ENCODE measurements at places on chromosomes 6 and 20.
A peak's percentile ranks its signal among the peaks of the same experiment; 100 is the strongest.

- DNase-seq: peak; percentile 40
Observed at GRCh38 chr6:123551939-123552707, 84.6 kb downstream of the TRDN start.

DNA sequence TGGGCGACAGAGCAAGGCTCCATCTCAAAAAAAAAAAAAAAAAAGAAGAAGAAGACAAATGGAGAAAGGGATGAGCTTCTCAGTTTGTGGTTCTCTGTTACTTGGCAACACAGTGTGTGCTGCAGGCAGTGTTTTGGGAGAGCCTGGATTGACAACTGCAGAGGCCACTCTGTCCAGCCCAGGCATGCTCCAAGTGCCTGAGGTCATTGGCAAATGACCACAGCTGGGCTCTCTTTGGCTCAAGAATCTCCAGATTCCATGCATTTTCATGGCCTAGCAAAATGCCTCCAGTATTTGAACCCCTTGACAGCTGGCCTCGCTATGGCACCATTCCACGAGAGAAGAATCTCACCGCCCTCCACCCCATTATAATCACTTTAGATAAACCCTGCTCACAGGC is 126.2 kb downstream of the ANKRD60 start:
- DNase-seq: peak; percentile 75

DNA sequence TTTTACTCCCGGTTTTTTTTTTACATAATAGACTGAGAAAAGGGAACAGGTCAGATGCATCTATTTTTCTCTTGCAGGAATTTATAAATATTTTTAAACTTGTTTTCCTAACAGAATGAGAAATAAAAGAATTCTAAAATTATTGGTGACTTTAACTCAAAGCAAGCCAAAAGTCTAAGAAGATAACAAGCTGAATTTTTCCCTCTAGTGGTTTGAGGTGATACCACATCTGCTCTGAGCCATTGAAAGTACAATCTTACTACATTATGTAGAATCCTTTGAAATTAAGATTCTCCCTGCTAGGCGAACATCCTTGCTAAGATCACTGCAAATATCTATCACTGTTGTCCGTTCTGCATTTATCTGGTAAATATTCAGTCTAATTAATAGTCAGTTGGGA is 10.7 kb upstream of the STMND1 start:
- no peak for DNase-seq

DNA sequence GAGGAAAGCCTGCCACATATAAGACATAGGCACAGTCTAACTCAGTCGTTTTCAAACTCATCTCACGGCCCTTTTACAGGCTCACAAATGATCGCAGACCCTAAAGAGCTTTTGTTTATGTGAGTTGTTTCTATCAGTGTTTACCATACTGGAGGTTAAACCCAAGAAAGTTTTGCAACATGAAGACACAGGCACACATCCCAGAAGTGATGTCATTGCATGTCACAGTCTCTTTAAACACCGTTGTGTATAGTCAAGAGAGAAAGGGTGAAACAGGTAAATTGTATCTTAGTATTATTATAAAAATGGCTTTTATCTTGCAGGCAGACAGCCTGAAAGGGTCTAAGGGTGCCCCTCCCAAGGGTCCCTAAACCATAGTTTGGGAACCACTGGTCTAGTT is 96.7 kb downstream of the BACH2 start:
- DNase-seq: no peak

DNA sequence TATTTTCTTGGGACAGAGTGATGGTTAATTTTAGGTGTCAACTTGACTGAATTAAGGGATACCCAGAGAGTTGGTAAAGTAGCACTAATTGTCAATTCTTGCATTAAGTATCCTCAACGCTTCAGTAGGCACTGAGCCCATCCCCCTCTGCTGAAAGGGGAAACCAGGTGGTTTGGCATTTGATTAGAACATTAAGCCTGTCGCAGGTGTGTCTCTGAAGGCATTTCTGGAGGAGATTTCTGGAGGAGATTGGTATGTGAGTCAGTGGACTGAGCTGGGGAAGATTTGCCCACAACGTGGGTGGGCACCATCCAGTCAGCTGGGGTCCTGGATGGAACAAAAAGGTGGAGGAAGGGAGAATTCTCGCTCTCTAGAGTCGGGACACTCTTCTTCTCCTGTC is 119.8 kb downstream of the RFX6 start:
- no peak for DNase-seq

- no peak for DNase-seq
Observed at GRCh38 chr6:158175111-158175510, 7.0 kb downstream of the GTF2H5 start.

DNA sequence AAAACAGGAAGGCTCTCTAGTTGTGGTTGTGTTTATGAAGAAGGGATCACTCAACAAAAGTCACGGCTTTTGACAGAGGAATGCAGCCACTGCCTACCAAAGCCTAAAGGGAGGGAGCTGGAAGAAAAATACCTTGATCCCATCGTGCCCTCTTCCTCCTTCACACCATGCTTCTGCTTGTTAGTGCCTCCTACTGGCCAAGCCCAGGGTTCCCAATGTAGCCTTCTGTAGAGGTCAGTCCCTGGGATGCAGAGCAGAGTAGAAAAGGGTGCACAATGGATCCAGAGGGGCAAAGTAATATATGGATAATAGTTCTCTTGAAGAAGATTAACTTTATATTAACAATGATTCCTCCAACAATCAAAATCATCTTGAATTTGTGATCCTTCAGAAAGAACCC is 293.5 kb upstream of the FERMT1 start:
- no peak for DNase-seq

DNA sequence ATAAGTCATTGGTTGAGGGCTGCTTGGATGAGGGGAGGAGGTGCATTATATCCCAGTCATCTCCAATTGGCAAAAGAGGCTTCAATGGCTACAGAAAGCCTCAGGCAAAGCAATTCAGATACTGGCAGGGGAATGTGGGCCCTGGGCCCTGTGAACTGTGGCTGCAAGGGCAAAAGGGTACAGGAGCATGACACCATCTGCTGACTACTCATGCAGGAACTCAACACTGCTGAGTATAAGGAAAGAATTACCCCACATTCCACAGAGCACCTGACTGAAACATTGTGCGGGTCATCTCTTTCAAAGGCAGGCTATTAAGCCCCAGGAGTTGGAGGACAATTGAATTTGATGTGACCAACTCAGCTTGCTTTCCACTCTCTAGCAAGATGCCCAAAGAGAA is 92.1 kb upstream of the SPTLC3 start:
- no peak for DNase-seq

GRCh38 chr20:51327251-51327841 is 215.2 kb downstream of the NFATC2 start:
- peak; percentile 93 for DNase-seq

DNA sequence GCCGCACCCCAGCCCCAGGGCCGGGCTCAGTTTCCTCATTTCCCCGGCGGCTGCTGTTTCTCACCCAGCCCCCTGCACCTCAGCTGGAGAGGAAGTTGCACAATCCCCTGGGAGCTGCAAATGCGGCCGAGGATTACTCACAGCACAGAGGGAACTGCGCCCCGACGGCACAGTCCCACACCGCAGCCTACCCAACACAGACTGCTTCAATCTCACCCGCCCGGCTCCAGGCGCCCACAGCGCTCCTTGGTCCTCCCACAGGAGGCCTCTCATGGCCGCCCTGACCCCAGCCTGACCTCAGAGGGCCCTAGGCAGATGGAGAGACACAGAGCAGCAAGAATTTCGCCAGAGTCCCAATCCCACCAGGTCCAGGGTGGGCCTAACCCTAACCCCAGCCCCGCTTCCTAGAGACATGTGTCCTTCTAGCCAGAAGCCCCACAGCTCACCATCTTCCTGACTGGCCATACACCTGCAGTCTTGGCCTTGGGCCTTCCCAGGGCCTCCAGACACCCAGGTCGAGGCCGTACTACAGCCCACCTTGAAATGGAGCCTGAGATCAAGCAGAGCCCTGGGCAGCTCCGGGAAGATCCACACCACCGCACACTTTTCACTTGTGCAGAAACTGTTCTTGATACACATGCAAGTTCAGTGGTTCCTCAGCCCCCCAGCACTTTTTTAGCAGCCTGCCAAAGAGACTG is 11.7 kb downstream of the TFEB start:
- peak; percentile 82 for DNase-seq

DNA sequence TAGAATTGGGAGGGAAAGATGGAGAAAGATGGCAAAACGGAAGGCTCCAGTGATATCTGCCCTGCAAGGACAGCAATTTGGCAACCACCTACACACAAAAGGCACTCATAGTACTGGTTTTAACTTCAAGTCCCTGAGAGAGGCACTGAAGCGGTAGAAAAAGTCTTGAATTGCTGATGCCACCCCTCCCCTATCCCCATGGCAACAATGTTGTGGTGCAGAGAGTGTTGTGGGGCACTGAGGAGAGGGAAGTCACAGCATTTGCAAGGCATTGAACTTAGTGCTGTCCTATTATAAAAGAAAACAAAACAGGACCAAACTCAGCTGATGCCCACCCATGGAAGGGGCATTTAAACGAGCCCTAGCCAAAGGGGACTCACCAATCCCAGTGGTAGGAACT is 343.7 kb downstream of the HAO1 start:
- no peak for DNase-seq

GRCh38 chr6:119079283-119079809 is 882 bp upstream of the FAM184A start:
- DNase-seq: peak; percentile 28

DNA sequence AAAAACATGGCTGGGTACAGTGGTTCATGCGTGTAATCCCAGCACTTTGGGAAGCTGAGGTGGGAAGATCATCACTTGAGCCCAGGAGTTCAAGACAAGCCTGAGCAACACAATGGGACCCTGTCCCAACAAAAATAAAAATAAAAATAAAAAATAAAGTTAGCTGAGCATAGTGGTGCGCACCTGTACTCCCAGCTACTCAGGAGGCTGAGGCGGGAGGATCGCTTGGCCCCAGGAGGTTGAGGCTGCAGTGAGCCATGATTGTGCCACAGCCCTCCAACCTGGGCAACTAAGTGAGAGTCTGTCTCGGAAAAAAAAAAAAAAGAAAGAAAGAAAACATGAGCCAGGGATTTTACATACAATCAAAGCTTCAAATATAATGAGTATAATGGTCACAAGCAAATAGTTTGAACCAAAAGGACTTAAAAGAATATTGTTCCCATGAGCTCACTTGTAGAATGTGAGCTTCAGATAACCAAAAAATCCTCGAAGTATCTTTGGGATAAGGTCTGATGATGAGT is 31.1 kb downstream of the RANBP9 start:
- no peak for DNase-seq

DNA sequence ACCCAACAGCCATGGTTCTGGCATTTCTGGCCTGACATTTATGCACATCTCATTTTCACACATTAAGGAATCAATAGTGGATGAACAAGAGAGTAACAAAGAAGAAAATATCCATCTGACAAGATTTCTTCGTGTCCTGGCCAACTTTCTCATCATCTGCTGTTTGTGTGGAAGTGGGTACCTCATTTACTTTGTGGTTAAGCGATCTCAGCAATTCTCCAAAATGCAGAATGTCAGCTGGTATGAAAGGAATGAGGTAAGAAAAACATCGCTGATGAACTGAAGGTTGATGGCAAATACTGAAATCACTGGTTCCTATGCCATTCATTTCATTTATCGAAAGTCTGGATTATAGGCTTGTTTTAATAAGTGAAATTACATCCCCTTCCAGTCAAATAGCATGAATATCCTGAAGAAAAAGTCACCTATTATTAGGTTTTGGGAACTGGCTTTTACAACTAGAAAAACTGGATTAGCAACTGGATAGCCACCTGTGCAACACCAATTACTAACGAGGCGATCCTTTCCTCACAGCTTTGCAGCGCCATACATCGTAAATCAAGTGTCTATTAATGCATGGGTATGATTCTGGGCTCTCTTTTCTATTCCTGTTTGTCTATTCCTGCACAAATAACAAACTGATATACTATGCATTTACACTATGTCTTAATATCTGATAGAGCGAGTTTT is 50.2 kb upstream of the NOP56 start:
- DNase-seq: no peak

DNA sequence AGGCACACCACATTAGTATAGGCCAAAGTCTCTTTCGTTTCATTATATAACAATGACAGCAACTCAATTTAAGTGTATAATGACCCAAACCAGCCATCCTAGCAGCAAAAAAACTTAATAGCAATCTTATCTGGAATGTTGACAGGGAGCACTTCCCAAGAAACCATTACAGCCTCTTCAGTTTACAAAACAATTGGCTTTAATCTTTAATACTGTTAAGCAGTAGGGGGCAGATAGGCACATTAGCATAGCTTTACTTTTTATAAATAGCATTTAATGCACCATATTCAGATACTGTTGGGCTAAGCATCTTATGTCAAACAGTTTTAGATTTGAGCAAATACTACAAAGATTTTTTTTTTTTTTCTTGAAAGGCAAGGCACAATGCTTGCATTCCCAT is 193.3 kb upstream of the MAP3K7 start:
- DNase-seq: no peak

DNA sequence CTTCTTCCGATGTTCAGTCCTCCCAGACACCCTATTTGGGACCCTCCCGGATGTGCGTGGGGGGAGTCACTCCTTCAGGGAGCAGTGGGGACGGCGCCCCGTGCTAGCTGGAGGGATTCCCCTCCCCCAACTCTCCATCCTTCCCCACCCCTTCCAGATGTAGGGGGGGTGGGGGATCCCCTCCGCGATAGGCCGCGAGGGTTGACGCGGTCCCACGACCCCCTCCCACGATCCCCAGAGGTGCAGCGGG is 548 bp downstream of the GNL1 start:
- DNase-seq: no peak

- no peak for DNase-seq
Observed at GRCh38 chr6:57313009-57313408, 4.4 kb upstream of the PRIM2 start.

GRCh38 chr6:168181316-168181715 is 102.3 kb upstream of the FRMD1 start:
- no peak for DNase-seq

GRCh38 chr6:37524025-37524969 is 24.6 kb upstream of the CCDC167 start:
- DNase-seq: peak; percentile 42

- peak; percentile 95 for DNase-seq
Observed at GRCh38 chr6:138250513-138251247, 32.4 kb upstream of the PBOV1 start.

GRCh38 chr6:65170273-65170672 is 536.8 kb downstream of the EYS start:
- DNase-seq: peak; percentile 12

- DNase-seq: no peak
Observed at GRCh38 chr6:117483645-117484016, 1.2 kb downstream of the DCBLD1 start.

DNA sequence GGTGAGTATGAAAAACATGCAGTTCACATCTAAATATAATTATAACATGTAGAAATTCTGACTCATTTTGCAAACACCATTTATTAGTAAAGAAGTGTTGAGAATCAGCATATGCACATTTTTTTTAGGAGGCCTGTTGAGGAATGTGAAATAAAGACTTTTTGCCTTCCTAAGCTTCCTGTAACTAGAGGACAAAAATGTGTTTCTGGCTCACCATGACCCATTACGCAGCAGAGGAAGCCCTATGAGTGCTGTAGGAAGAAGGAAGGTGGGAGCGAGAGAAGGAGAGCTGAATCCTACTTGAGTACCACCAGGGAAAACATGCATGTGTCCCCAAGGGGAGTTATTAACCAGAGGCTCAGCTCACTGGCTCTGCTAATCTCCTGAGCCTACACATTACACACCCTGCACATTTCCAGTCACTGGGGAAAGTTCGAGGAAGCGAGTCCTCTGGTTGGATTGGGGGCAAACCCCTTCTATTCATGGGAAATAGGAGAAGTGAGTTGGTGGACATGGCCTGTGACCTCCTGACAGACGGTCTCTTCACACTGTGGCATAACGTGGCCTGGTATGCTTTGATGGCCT is 540.5 kb upstream of the JAG1 start:
- DNase-seq: peak; percentile 6

- DNase-seq: peak; percentile 100
Observed at GRCh38 chr20:35305682-35306556, 13.7 kb upstream of the FAM83C start.

- no peak for DNase-seq
Observed at GRCh38 chr6:42101186-42101657, 41.2 kb downstream of the C6orf132 start.
